ENCODE measurements at places on chromosomes 2 and 18.

DNA sequence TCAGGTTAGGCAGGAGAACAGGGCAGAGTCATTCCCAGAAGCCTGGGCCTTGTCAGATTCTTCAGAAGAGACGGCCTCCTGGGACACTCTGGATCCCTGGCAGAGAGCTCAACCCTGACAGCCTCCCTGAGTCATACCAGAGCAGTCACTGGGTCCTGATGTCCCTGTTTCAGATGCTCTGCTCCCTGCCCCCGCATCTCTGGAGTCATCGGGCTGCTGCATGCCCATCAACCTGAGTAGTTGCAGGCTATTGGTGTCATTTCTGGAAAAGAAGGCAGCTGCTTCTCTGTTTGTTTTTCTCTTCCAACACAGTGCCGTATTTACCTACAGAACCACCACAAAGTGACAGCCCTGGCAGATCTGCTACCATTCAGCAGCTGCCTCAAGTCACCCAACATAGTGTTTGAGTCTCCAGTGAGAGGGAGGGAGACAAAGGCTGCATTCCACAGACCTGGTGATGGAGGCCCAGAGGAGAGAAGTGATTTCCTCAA lies 145.1 kb downstream of the B3GNT2 start:
- peak; percentile 91 for DNase-seq

DNA sequence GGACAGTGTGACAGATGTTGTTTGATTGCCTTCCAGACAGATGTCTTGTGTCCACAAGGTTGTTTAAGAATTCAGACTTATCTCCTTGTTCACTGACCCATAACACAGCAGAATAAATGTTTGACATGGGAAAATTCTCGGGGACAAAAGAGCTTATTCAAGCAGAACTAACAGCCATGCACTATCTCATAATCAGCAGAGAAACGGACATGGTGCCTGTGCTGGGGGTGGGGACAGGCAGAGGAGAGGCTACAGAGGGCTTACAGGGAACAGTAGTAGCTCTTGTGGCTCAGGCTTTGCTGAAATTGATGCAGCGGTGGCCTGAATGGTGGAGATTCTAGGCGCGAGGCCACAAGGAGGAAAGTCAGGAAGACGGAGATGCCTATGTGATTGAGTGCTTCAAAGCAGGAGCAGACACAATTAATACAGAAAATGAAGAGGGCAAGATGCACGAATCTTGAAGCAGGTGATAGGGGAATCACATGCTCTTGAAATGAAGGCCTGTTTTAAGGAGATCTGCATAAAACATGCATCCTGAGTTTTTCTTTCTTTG lies 62.0 kb upstream of the CAB39 start:
- no peak for DNase-seq

DNA sequence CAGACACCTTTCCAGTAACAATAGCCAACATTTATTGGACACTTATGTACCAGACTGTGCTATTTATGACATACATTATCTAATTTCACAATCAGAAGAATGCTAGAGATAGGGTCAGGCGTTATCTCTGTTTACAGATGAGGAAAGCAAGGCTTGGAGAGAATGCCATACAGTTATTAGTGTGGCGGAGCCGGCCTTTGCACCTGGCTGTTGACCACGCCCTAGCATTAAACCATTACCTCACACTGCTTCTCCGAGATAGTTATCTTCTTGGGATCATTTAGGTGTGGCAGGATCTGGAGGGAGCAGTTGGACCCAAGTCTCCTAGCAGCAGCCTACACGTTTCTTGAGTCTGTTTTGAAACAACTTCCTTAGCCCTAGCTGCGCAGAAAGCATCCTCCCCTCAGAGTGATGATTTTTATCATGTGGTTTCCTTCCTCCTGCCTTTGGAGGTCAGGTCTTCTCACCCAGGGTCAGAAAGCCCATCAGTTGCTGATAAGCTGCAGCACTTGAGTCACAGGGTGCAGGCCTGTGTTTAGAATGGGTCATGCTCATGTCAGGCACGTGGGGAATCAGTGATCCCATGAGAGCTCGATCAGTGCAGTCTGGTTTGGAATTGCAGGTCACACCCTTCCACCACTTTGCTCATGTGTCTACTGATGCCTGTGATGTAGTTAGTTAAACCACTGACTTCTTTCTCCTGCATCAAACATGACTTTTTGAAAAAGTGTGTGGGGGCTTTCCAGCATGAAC lies 118.2 kb downstream of the SPTBN1 start:
- peak; percentile 90 for DNase-seq

GRCh38 chr2:27715318-27716210 lies 51.9 kb downstream of the SLC4A1AP start:
- DNase-seq, result peak; percentile 74

DNA sequence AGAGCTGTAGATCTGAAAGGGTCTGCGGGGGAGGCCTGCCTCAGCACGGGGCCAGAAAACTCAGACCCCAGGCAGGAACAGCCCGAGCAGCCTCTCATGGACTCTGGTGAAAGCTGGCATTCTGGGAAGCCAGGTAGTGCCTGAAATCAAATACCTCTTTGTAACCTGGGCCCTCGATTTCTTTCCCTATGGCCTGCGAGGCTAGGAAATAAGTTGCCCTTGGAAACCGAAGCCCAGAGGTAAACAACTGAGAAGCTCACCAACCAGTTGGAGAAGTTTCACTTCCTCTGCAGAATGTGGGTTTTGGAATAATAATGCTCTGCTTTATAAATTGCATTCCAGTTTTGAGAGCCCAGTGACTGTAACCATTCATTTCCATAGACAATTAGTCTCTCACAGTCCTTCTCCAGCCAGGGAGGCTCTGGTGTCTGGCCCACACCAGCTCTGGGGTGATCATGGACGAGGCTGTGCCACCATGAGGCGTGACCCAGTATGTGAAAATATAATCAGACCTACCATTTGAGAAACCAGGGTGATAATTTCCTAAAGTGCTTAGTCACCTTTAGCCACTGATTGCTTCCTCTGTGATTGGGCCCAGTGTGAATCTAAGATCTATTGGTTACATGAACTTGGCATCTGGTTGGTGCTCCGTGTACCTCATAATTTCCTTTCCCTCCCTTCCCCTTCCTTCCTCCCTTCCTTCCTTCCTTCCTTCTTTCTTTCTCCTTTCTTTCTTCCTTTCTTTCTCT lies 133.1 kb upstream of the PELI1 start:
- DNase-seq, result no peak

GRCh38 chr2:46173636-46174250 lies 123.5 kb upstream of the EPAS1 start:
- DNase-seq, result no peak

- no peak for DNase-seq
Observed at GRCh38 chr2:146324951-146325350, 1519.9 kb upstream of the ACVR2A start.

DNA sequence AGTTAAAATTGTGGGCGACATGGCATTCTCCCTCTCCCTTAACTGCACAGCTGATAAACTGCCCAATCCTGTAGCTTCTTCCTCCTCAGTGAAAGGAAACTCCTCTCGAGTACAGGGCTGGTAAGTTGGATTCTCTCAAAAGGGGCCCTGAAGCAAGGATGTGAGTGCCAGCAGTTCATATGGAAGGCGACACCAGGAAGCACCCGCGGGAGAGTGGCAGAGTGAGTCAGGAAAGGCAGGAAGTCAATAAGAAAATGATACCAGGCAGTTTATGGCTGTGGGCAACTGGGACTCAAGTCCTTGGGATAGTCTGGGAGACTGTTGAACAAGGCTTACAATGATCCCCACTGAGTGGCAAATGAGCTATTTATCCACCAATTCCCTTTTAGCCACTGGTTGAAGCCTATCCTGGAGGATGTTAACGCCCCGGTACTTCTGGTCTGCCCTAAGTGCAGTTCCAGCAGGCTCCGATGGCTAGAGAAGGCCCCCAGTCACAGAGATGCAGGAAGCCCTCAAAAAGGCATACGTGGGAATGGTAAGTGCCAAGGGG lies 34.8 kb downstream of the ABHD3 start:
- no peak for DNase-seq

All from adrenal gland (tissue), 19 donors.